Cortex of kidney (tissue), 1 donor: ENCODE measurements at places on chromosomes 11 and 22.

DNA sequence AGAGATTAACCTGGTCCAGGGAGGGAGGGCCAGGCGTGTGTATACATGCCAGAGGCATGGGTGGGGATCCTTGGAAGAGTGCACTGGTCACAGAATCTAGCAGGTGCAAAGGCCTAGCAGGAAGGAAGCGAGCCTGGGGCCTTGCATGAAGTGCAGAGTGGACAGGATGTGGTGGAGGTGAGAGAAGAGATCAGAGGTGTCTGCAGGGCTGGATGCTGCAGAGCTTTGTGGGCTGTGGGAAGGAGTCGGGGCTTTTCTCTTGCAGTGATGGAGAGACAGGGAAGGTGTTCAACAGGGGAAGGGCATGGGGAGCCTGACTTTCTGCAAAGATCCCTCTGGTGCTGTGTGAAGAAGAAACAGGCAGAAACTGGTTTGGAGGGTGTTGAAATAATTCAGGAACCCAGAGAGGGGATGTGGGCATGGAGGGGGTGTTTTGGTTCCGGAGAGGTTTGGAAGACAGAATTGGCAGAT is 2.5 kb upstream of the TPST2 start:
- no peak for DNase-seq

GRCh38 chr22:19127329-19128008 is 3.6 kb upstream of the TSSK2 start:
- DNase-seq = no peak

DNA sequence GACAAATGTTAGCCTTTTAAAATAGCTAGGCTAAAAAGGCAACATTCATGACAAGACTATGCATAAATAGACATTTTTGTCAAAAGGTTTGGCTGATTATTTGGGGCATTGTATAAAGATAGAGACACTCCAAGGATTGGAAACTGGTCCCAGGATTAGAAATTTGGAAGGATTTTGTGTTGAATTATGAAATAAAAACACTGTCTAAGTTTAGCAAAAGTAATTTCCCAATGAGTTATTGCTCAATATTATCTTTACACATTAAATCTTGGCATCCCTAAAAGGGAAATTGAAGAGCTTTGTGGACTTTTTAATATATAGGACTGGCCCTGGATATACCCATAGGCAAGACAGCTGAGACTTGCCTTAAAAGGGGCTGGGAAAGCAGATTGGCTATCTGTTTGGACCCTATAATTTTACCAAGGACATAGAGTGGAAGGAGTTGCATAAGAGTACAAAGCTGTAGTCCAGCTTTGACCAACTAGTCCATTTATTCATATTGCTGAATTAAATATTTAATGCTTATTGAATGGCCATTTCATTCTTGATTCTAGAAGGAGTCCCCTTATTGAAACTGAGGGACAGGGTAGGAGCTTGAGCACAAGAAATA is 382.7 kb downstream of the METTL15 start:
- no peak for DNase-seq

DNA sequence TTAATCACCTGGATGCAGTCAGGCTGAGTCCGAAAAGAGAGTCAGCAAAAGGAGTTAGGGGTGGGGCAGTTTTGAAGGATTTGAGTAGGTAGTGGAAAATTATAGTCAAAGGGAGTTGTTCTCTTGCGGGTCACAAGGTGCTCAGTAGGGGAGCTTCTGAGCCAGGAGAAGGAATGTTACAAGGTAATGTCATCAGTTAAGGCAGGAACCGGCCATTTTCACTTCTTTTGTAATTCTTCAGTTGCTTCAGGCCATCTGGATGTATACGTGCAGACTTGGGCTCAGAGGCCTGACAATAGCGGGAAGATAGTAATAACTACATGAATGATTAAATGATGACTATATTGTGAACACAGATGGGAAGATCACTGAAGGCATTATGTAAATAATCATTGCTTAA is 6.2 kb downstream of the SC5D start:
- DNase-seq = no peak

- no peak for DNase-seq
These were observed 33.6 kb upstream of the MPPED2 start for GRCh38 chr11:30619767-30620166.

- no peak for DNase-seq
These were observed 70.3 kb downstream of the RBFOX2 start for GRCh38 chr22:35958334-35958733.

- DNase-seq = no peak
These were observed 784.8 kb downstream of the TBC1D22A start for GRCh38 chr22:47547239-47547661.

DNA sequence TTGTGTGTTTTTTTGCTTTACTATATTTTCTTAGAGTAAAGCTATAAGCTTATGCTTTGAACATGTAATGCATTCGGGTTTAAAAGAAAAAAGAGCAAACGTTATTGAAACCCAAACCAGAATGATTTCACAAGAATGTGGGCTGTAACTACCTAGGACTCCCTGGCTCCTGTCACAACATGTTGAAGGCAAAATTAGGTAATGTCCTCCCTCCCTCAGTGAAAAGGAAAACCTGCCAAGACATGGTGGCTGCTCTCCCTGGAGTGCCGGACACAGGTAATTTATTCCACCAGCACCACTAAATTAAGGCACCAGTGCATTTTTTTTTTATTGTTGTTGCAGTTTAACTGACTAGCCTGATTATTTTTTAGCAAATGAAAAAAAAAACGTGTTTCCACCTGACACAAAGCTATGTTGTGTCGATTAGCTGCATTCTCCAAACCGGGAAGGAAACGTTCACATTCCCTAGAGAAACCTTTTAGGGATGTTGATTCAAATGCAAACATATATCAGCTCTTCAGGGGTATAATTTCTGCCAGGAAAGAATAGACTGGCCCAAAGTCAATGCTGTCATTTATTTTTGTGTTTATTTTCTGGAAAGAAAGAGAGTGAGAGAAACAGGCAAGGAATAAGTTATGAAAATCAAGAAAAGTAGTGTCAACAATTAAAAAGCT is 134.6 kb downstream of the CCDC34 start:
- no peak for DNase-seq

DNA sequence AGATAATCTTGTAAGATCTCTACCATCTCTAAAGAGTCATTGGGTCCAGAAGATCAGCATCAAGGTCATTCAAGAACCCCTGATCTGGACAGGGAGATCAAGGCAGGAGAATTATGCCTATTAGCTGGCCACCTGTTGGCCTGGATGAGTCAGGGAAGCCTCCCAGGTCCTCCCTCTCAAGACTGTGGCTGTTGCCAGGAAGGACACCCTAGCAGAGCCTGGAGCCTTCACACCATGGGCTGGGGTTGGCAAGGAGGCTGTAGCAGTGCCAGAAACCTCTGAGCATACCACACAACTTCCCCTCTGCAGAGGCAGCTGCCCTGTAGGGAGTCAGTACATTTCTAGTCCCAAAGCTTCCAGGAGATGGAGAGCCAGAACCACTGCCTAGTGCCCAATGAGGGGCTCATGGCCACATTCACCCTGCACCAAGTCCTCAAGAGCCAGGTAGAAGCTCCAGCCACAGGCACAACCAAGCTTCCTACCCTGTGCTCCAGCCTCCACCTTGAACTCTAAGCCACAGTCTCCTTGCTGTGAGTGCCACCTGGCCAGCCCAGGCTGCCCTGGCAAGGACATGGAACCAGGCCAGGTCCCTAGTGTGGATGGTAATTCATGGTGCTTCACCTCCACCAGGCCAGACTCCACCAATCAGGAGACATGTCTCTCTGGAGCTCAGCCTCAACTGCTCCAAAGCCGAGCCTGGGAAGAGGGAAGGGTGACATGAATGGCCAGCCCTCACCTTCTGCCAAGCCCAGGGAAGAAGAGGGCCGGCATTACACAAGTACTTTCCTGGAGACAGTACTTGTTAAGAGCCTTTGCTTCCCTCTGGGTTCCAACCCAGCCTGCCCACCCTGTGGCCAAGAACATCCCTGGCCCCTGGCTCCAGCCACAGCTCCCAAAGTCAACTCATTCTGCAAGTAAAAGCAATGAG is 124.3 kb downstream of the BUD13 start:
- DNase-seq = no peak

GRCh38 chr11:114964676-114965214 is 286.4 kb downstream of the NXPE2 start:
- DNase-seq = no peak

GRCh38 chr22:28237112-28237511 is 318.1 kb upstream of the PITPNB start:
- no peak for DNase-seq

- DNase-seq = no peak
These were observed 99.5 kb upstream of the BID start for GRCh38 chr22:17873804-17874203.

DNA sequence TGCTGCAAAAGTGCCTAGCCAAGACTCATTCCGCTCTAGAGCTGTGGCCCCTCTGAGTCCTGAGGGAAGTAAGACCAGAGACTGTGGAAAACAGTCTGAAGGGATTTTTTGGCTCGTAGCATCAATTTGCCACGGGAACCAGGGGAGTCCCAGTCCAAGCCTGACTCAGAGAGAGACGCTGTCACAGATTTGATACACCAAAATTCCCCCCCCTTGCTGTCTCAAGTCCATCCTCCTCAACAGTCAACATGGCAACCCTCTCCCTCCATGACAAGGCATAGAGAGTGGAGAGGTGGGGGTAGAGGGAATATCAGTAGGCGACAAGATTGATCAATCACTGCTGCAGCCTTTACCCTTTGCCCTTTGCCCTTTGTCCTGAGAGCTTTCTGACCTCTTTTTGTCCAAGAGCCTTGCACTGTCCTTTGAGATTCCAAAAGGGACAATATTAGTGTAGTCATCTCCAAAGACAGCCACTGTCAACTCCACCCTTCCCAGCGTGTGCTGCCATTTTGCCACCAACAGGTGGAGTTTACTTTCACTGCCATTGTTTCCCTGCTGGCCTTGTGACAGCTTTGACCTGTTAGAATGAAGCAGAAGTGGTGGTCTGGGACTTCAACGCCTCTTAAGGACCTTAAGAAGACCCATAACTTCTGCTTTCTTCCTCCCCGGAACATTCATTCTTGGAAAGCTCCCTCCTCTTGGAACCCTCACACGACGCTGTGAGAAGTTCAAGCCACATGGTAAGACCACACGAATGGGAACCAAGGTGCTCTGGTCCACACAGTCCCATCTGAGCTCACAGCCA is 7.3 kb downstream of the SLC15A3 start:
- no peak for DNase-seq

- no peak for DNase-seq
These were observed 9.2 kb downstream of the POU2AF3 start for GRCh38 chr11:111307472-111308108.

DNA sequence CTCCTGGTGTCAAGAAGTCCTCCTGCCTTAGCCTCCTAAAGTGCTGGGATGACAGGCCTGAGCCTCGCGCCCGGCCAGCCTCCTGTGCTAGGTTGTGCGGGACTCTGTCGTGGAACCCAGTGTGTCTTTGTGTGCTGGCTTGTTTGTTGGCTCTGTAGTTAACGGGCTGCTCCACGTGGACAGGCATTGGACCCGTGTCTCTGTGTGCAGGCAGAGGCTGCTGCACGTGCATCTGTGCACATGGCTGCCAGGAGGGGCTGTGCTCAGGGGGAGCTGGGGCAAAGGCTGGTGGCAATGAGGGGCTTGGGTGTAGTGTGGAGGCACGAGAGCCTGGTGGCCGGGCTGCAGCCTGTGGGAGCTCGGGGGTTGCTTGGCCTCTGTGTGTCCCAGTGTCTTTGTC is 121.3 kb upstream of the ALDH3B2 start:
- DNase-seq = no peak

- no peak for DNase-seq
These were observed 2.6 kb upstream of the NCF4 start for GRCh38 chr22:36858156-36858555.

- DNase-seq = no peak
These were observed 23.5 kb downstream of the LARGE1 start for GRCh38 chr22:33896575-33897447.

GRCh38 chr22:40597526-40598430 is 38.7 kb downstream of the MRTFA start:
- DNase-seq = no peak

- DNase-seq = no peak
These were observed 34.9 kb downstream of the SERPIND1 start for GRCh38 chr22:20808844-20809243.

DNA sequence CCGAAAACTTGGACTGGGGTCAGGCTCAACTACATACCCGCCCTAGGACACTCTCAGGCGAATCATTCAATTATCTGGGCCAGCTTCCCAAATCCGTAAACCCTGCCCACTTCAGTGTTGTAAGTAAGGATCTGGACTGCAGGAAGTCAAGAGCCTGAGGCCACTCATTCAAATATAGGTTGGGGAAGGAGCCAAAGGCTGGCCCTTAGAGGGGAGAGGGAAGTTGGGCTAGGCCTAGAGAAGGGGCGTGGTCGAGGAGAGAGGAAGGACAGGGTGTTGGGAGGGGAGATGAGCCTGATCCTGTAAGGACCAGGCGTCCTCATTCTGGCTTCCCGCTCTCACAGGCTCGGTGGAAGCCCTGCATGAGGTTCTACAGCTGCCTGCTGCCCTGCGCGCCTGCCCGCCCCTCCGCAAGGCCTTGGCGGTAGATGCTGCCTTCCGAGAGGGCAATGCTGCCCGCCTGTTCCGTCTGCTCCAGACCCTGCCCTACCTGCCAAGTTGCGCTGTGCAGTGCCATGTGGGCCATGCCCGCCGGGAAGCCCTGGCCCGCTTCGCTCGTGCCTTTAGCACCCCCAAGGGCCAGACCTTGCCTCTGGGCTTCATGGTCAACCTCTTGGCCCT is 3.0 kb downstream of the SAC3D1 start:
- no peak for DNase-seq

DNA sequence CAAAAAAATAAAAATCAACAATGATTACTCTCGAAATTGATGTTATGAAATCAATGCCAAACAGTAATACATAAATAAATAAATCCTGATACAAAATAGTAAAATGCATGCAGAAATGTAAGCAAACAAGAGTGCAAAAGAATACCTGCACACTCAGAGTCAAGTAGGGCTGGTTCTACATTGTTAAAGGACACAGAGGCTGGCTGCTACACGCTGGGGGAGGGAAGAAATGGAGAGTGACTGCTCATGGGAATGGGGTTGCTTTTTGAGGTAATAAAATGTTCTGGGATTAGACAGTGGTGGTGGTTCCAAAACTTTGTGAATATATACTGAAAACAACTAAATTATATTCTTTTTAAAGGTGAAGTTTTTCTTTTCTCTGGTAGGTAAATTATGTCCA is 32.1 kb downstream of the MAPK1 start:
- no peak for DNase-seq

DNA sequence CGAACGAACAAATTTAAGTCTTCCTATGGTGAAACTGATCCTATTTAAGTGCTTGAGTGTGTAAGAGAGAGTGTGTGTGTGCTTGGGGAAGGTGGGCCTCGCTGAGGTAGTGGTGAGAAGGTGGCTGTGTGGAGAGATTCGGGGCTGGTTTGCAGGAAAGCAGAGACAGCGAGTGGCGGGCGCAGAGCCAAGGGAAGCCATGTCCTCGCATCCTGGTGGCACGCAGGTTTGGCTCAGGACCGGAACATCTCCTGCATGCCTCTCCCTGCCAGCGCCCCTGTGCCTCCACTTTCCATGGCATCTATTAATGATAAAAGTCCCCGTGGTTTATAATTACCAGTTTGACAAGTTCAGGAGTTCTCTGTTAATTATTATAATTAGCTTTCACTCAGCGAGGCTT is 383.1 kb upstream of the CADM1 start:
- DNase-seq = no peak

DNA sequence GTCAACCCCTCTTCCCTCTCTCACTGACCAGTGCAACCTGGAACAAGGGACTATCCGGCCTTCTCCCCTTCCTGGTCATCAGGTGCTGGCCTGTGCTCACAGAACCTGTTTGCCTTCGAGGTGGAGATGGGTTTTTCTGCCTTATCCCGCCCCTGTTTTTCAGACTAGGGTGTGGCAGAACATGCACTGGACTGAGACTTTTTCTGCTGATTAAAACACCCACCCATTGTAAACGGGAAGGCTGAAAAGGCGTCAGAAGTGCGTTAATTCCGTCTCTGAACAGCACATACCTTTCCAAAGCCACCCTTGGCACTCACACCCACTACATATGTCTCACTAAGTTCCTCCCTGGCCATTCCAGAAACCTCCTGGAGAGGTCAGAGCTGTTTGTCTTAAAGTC is 4.4 kb upstream of the B3GNT6 start:
- DNase-seq = no peak
